ENCODE measurements at places on chromosomes 7 and 10.
A peak's percentile ranks its signal among the peaks of the same experiment; 100 is the strongest.

DNA sequence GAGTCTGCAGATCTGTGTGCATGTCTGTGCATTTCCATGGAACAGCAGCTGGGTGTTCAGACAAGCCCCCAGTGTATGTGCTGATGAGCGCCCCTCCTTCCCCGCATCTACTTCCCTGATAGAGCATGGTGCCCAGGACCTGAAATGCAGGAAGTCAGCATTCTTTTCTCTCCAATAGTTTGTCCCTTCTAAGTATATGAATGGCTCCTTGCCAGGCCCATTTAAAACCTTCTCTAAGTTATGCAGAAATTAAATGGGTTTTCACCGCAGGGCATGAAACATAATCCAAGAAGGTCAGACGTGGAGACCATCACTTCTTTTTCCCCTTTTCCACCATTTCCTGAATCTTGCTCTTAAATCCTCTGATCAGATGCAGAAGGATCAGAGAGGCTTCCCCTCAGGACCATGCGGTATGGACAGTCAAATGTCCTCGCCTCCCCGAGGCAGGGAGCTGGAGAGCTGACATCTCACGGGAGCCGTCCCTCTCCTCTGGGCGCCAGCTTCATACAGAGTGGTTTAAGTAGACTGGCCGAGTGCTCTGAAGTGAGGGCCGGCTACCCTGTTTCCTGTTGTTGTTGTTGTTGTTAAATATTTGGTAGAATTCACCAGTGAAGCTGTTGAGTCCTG, 155.3 kb downstream of the C10orf105 start:
- no peak for DNase-seq

- DNase-seq, result no peak
These were observed 9.9 kb upstream of the HOXA2 start for GRCh38 chr7:27112361-27112760.

GRCh38 chr10:119892188-119893065, at the start of gene SEC23IP:
Gene SEC23IP (plus strand): TSS chr10:119892730. CDS start chr10:119892783, 53 bp downstream.
- peak; percentile 98 for DNase-seq

DNA sequence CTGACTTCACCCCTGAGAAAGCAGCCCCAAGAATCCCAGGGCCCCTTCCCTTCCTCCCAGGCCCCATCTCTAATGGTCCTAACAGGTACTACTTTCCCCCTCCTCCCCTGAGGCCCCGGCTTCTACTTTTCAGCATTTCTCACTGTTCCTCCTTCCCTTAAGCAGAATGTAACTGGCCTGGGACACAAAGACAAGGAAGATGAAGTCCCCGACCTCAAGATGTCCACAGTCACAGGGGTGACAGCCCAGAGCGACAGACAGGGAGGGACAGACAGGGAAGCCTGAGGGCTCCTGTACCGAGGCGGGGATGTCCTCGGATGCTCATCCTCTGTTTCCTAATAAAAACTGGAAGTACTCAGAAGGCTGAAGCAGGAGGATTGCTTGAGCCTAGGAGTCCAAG, 11.6 kb downstream of the AOC1 start:
- DNase-seq, result peak; percentile 79

GRCh38 chr7:69129524-69129923, 468.8 kb upstream of the AUTS2 start:
- no peak for DNase-seq
